ENCODE measurements at places on chromosomes 3 and 15. TPM values are rescaled to one million over a fixed set of nuclear protein-coding genes. Genes with fewer than 3 reads are reported as not detected.

DNA sequence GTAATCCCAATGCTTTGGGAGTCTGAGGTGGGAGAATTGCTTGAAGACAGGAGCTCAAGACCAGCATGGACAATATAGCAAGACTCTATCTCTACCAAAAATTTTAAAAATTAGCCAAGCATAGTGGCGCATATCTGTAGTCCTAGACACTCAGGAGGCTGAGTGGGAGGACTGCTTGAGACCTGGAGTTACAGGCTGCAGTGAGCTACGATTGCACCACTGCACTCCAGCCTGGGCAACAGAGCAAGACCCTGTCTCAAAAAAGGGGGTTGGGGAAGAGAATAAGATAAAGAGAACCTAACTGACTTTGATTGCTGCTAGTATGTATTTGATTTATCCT, 755 bp downstream of the CD200R1 start:
- no peak for DNase-seq

DNA sequence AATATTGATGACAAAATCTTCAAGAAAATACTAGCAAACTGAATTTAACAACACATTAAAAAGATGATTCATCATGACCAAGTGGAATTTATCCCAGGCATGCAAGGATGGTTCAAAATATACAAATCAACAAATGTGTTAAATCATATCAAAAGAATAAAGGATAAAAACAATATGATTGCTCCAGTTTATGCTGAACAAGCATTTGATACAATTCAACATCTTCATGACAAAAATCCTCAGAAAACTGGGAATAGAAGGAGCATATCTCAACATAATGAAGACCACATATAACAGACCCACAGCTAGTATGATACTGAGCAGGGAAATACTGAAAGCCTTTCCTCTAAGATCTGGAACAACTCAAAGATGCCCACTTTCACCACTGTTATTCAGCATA, 352.3 kb downstream of the PYDC2 start:
- DNase-seq, result no peak

DNA sequence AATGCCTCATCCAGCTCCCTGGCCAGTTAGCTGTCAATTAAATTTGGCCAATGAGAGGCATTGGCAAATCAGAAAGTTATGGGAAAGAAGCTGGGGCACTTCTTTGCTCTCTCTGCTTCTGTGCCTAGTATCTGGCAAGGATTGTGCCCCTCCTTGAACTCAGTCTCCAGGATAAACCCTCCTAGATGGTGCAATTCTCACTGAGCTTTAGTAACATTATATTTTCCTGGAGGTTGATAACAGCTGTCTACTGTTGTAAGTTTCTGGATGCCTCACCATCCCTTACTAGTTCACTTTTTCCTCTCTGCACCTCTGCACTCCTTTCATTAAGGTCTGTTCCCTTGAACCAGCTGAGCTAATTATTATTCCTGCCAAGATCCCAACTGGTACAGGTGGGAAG, 329.5 kb downstream of the MFSD1 start:
- no peak for DNase-seq

DNA sequence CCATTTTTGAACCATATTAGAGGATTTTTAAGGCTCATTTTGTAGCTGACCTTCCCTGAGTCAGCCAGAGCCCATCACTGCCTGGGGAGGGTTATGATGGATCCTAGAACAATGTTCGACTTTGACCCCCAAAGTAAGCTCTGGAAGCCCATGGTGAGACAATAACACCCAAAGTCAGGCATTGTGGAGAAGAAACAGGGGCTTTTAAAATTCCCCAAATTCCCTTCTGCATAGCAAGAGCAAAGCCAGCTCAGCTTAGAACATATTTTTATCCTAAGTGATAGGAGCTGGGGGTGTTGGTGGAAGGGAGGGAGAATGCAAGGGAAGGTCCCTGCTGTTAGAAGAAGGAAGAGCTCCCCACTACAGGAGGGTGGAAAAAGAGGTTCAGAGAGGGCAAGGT, 4.0 kb downstream of the ITGA11 start:
- no peak for DNase-seq

GRCh38 chr15:94036156-94036555, 195.2 kb upstream of the MCTP2 start:
- no peak for DNase-seq

- no peak for DNase-seq
Observed at GRCh38 chr3:99967796-99968195, 146.5 kb downstream of the FILIP1L start.

GRCh38 chr15:40328751-40329150, 5.3 kb downstream of the INAFM2 start:
- no peak for DNase-seq

- no peak for DNase-seq
Observed at GRCh38 chr3:111252779-111253178, 181.2 kb downstream of the NECTIN3 start.

DNA sequence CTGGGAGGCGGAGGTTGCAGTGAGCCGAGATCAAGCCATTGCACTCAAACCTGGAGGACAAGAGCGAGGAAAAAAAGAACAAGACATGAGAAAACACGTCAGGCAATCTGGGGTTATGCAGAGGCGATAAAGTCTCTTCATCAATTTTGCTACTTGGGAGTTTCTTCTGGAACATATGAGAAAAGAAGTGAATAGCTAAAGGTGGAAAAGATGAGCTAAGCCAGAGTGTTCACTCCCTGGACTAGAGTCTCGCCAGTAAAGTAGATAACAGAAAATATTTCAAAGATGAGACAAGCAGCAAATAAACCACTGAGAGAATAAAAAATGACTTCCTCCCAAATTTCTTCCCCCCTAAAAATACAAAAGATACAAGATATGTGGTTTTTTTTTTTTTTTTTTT, 188.4 kb upstream of the HES1 start:
- DNase-seq, result no peak

DNA sequence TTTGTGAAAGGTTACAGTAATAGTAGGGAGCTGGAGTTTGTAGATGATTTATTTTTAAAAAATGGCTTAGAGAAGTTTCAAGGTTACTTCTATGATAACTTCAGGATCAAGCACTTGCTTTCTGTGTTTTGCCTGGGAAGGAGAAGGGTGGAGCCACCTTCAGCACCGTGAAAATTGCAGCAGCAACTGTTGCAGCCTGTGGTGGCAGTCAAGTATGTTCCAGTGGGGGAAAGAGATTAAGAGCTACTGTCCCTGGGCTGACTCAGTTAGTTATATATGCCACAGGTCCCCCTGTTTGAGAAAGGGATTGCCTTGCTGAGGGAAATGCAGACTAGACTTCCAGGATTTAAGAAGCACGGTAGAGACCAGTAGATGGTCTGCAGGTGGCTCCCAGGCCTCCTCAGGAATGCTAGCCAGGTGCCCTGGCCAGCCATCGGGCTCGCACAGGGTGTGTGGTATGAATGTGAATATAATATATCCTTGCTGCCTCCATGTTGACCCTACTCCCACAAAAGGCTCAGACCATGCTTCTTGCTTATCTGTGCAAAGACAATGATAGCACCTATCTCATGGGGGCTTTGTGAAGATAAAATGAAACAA, 389.5 kb downstream of the CACNA2D3 start:
- no peak for DNase-seq

DNA sequence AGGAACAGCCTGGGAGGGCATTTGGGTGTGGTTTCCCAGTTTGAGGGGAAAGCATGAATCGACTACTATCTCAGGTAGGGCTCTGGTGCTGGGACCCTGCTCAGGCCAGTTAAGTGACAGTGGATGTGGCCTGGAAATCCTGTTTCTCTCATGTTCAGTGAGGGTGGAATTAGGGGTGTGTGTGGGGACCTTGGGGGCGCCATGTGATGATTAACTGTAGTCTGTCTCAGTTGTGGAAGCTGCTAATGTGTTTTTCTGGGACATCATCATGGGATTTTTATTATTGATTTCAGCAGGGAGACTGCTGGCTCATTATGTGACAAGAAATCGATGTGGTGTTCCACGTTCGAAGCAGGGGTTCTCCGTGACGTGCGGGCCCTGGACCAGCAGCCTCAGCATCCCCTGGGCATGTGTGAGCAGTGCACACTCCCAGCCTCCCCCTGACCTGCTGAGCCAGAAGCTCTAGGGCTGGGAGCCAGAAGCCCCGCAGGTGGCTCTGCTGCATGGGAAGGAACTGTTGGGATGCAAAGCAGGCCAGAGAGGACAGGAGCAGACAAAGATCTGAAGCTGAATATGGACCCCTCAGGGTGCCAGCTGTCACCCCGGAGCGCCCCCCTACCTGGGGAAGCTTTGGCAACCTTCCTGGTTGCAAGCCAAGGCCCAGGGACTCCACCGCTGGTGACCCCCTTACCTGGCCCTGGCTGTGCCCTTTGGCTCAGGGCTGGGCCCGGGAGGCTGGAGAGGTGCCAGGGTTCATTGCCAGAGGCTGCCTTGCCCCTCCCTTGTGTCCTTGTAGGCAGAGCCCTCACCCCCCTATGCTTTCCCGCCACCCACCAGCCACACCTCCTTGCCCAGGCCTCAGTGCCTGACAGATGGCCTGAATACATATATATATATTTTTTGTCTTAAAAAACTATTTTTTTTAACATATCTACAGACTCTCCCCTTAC, 149.8 kb downstream of the APBA2 start:
- peak; percentile 77 for DNase-seq

GRCh38 chr3:9036404-9037131, 73.3 kb upstream of the RAD18 start:
- peak; percentile 30 for DNase-seq

DNA sequence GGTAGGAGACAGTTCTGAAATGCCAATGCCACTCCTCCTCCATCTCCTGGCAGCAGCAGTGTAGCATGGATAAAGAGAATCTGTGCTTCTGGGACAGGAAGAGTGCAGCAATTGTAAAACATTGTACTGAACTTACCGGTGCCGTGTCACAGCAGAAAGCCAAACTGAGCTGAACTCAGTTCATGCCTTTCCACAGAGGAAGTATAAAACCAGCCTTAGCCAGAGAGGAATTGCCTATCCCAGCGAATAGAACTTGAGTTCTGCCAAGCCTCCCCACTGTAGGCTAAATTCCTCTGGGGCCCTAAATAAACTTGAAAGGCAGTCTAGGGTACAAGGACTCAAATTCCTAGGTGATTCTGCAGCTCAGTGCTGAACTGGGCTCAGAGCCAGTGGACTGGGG, 148.8 kb downstream of the SLC9A9 start:
- DNase-seq, result no peak

- DNase-seq, result peak; percentile 60
Observed at GRCh38 chr3:126212620-126213378, 32.4 kb upstream of the ALDH1L1 start.

GRCh38 chr3:15291589-15292541, 40.5 kb downstream of the SH3BP5 start:
- no peak for DNase-seq

DNA sequence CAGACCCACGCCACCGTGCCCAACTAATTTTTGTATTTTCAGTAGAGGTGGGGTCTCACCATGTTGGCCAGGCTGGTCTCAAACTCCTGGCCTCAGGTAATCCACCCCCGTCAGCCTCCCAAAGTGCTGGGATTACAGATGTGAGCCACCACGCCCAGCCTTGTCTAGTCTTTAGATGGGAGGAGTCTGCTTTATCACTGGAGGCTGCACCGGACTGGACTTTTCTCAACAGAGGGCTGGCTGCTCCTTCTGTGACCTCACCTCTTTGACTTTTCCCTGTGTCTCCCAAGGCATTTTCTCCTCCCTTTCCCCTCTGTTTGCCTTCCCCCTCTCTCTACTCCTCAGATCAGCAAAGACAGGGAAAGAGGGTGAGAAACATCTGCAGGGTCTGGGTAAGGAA, 28.5 kb downstream of the SLCO2A1 start:
- no peak for DNase-seq

DNA sequence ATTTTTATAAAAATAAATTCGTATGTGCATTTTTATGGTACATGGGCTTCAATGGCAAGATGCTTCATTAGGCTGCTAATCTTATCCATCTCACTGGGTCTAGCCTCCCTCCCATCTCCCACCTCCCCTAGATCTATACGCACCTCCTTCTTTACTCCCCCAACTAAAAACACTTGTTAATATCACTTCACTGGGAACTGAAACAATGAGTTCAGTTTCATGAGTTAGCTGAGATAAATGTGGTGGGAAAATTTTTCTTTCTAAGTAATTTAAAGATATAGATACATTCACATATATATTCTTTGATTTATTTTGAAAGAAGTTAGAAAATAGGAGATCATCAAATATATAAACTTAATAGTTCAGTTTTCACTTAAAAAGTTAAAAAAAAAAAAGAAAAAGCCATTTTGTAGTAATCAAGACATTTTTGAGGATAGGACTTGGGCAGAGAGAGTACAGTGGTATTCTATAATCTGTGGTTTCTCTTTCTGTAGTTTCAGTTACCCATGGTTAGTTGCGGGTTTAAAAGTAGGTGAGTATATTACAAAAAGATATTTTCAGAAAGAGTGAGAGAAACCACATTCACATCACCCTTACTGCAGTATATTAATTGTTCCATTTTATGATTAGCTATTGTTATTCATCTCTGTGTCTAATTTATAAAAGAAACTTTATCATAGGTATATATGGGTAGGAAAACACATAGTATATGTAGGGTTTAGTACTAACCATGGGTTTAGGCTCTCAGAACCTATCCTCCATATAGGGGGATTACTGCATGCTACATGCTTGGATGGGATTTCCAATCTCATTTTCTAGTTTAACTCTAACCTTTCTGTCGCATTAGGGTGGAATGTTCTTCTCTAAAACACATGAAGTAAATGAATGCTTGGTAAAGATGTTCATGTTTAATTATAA, 316.0 kb upstream of the CBLB start:
- DNase-seq, result no peak

GRCh38 chr3:185552358-185552877, at the start of gene LIPH:
Gene LIPH, minus strand, starts transcription at chr3:185552588. Its CDS starts 117 bp downstream, at chr3:185552471.
- DNase-seq, result no peak

DNA sequence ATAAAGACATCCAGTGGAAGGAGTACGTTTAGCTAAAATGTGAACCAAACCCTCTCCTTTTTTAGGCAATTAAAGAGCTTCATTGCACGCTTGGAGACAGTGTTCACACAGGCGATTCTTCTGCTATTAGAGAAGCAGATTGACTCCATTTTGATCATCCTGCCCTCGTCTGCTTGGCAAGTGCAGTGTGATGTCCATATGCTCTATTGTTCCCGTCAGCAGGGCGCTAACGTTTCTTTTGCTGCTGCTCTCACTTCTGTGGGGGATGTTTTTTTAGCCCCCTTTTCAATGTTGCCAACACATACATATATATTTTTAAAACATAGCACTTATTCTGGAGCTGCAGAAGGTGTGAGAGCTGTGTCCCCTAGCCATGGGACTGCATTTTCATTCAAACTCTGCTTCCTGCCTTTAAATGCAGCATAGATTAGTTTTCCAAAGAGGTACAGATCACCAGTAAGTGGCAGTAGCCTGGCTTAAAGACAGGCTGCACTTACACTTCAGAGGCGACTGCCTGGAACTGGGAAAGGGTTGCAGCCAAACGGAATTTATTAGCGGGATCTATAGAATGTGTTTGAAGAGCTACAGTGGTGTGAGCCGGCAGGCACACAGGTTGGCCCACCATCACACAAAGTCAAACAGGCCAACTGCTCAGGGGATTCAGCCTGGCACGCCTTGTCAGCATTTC, 292.6 kb upstream of the DPH6 start:
- DNase-seq, result no peak

GRCh38 chr15:70133296-70133695, 35.6 kb upstream of the TLE3 start:
- peak; percentile 63 for DNase-seq

The SPRED1 gene
- total RNA-seq, result 12.9 TPM

The PRR20G gene
- total RNA-seq, result not detected

The IGSF10 gene
- total RNA-seq, result 1.0 TPM

The TIMP4 gene
- total RNA-seq, result 41.5 TPM

The GASK1A gene
- 16.8 TPM for total RNA-seq

The SENP8 gene
- total RNA-seq, result 2.1 TPM

The MESP2 gene
- total RNA-seq, result 1.8 TPM

The ELL3 gene
- total RNA-seq, result 4.9 TPM

The SLC27A2 gene
- total RNA-seq, result 3.9 TPM

The OR5K2 gene
- total RNA-seq, result not detected
